DMS79 (cell line): ENCODE measurements at places on chromosomes 11 and 22.

- no peak for DNase-seq
Measured at GRCh38 chr22:31937341-31937740, 7.0 kb upstream of the YWHAH start.

DNA sequence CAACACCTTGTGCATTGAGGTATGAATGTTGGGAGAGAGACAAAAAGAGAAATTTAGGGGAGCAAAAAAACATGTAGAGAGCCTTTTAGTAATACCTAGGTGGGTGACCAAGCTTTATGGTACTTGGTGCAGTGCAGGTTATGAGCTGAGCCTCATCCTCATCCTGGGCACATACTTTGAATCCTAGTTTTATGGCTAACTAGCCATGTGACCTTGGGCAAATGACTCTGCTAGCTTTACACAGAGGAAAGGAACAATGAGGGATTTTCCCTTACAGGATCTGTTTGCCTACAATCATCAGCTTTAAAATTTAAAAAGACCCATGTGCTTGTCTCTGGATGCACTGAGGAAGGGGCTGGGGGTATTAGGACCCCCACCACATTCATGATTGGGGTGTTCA, 187.8 kb upstream of the ISX start:
- no peak for DNase-seq

- DNase-seq: no peak
Measured at GRCh38 chr11:3977078-3977477, 117.5 kb upstream of the RRM1 start.

DNA sequence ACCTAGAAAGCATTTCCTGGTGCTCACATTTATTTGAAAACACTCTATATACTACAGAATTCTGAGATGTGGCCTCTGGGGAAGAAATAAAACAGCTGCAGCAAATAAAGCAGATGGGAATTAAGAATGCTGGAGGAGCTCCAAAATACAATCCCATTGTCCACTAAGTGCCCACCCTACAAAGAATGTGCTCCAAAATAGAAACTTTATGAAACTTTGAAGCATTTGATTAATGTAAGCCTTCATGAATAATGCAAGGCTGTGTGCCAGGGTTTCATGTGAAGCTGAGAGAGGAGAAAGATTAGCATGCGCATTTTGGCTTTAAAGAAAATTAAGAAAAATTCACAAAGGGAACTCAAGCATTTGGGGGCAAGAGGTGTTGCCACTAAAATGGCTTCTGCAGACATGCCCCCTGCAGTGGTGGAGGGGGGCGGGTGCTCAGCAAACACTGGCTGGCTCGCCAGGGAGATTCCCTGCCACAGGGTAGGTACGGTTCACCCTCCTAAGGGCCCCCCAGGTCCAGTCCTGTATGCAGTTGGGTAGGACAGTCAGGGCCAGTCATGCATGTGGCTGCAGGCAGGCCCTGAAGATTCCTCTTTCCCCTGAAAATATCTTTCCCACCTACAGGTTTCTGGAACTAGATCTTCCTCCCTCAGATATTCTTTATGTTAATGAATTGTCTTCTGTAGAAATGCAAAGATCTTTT, 46.6 kb upstream of the RCN1 start:
- no peak for DNase-seq

- no peak for DNase-seq
Measured at GRCh38 chr11:107203656-107204055, 185.4 kb upstream of the GUCY1A2 start.

- DNase-seq: no peak
Measured at GRCh38 chr11:28524098-28524497, 415.9 kb downstream of the METTL15 start.

- no peak for DNase-seq
Measured at GRCh38 chr11:112614605-112615004, 346.6 kb upstream of the NCAM1 start.
